ENCODE measurements at places on chromosomes 7 and 10. TPM values are rescaled to one million over a fixed set of nuclear protein-coding genes. Genes with fewer than 3 reads are reported as not detected.

FIGNL1 gene
- total RNA-seq = 5.5 TPM

LRRC61 gene
- total RNA-seq = 10.2 TPM

ZC3HAV1L gene
- 6.4 TPM for total RNA-seq

DMTF1 gene
- total RNA-seq = 82.8 TPM

NEUROD6 gene
- not detected for total RNA-seq

- DNase-seq = no peak
These were observed 70.1 kb downstream of the AUTS2 start for GRCh38 chr7:69668339-69668870.

DNA sequence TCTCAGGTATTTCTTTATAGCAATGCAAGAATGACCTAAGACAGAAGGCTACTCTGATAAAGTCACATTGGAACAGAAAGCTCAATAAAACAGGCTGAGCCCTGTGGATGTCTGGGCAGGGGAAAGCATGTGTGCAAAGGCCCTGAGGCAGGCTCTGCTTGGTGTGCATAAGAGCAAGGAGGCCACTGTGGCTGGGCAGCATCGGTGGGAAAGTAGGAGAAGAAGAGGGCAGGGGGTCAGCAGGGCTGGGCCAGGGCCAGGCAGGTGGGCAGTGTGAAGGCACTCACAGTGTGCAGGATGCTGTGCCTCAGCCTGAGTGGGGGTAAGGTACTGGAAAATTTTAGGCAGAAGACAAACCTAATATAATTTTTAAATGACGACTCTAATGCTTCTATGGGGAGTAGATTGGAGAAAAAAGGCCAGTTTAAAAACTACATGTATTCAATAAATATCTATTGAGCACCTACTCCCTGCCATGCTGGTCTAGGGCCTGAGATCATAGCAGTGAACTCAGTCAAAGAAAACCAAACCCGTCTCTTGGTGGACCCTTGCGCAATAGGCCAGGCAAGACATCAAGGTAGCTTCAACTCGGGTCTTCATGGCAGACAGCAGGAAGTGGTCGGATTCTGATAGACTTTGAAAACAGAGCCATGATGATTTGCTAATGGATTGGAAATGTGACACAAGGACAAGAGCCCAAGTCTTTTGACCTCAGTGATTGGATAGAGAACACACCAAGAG lies 572.3 kb downstream of the TCERG1L start:
- peak; percentile 36 for DNase-seq

DNA sequence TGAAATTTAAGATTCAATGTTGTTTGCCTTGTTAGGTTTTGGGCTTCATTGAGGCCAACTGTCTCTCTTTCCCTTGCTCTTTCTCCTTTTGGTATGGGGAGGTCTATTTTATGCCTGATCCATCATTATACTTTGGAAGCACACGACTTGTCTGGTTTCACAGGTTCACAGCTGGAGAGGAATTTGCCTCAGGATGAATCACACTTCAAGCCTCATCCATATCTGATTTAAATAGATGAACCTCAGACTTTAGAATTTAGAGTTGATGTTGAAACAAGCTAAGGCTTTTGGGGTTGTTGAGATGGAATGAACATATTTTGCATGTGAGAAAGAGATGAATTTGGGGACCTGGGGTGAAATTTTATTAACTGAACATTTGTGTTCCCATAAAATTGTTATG lies 150.5 kb upstream of the IGFBP3 start:
- DNase-seq = no peak

DNA sequence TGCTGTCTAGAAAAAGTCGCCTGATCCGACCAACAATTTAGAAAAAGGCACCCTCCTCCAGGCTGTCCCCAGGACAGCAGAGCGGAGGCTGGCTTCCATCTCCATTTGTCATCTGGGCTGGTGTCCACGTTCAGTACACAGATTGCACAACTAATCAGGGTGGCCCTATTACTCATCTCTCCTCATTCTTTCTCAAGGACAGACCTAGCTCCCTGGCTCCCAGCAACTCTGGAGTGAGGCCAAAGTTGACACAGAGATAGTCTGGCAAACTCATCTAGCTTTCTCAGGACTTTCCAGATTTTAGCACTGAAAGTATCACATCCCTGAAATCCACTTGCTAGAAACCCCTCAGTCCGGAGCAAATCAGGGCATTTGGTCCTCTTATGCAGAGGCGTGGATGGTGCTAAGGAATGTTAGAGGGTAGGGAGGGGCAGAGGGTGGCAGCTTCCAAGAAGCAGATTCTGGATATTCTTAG lies 75.1 kb downstream of the DNAH11 start:
- DNase-seq = no peak

DNA sequence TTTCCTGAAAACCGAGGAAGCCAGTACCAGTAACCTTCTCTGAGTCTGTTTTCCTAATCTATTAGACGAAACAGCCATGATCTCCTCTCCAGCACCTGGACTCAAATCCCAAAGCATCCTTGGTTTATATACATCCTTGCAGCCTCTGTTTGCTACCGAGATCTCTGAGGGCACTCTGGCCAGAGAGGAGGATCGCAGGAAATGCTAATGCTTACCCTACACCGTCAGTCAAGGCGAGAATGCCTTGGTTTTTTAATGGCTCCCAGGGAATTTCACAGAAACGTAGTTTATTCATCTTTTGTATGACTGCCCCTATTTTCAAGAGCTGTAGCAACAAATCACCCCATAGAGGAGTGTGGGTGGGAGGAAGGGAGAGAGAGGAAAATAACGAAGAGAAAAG lies 91.5 kb upstream of the CALN1 start:
- DNase-seq = no peak

DNA sequence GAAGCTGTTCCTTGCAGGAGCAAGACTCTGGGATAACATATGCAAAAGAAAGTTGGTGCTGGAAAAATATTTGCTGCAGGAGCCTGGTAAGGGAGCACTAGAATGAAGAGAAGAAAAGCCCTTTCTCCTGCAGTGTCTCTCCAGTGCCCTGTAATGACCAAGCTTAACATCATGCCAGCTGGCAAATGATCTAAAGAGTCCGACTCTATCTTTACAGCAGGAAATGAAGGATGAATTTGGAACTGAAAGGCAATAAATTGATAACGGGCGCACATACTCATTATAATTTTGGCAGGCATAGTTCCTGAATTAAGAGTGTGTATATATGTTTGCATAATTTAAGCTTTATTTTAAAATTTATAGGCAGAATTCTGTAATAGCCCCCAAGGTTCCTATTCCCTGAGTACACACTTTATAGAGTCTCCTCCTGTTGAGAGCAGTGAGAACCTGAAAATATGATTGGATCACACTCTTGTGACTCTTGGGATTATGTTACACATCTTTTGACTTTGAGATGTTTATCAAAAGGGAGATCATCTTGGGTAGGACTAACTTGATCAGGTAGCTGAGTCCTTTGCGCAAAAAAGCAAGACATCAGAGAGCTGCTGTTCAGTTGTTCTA lies 299.0 kb upstream of the MBL2 start:
- DNase-seq = no peak

DNA sequence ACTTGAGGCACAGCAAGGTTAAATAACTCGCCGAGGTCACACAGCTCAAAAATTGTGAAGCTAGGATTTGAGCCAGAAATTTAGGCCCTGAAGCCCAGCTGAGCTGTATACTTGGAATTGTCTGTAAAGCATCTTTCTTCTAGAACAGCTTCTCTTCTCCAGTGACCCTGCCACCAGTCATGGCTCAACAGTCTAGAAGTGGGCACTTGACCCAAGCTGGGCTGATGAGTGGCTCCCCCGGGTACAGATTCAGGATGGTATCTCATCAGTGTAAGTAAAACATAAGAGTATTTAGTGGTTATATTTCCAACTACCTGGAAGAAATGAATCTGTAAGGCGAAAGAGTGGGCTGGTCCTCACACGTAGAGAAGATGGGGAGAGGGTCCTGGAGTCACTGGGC lies 243.9 kb upstream of the GPR26 start:
- DNase-seq = no peak

DNA sequence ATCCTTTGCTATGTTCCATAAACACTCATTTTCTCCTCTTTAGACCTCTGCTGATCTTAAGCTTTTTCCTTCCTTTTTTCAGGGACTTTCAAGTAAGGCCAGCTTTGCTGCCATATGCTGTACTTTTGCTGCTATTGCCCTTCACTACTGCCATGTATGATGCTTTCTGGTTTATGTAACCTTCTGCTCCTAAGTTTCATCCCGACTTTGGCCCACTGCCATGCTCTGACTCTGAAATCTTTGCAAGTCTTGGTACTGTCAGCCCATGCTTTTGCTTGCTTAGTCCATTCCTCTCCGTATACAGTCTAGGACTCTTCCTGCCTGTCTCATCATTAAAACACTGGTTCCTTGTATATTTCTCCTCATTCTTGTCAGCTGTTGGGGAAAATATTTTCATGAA lies 152.4 kb downstream of the RNF133 start:
- DNase-seq = no peak

GRCh38 chr7:106100863-106101629 lies 11.1 kb downstream of the SYPL1 start:
- DNase-seq = no peak

GRCh38 chr7:33091641-33092191 lies 17.5 kb downstream of the RP9 start:
- no peak for DNase-seq

DNA sequence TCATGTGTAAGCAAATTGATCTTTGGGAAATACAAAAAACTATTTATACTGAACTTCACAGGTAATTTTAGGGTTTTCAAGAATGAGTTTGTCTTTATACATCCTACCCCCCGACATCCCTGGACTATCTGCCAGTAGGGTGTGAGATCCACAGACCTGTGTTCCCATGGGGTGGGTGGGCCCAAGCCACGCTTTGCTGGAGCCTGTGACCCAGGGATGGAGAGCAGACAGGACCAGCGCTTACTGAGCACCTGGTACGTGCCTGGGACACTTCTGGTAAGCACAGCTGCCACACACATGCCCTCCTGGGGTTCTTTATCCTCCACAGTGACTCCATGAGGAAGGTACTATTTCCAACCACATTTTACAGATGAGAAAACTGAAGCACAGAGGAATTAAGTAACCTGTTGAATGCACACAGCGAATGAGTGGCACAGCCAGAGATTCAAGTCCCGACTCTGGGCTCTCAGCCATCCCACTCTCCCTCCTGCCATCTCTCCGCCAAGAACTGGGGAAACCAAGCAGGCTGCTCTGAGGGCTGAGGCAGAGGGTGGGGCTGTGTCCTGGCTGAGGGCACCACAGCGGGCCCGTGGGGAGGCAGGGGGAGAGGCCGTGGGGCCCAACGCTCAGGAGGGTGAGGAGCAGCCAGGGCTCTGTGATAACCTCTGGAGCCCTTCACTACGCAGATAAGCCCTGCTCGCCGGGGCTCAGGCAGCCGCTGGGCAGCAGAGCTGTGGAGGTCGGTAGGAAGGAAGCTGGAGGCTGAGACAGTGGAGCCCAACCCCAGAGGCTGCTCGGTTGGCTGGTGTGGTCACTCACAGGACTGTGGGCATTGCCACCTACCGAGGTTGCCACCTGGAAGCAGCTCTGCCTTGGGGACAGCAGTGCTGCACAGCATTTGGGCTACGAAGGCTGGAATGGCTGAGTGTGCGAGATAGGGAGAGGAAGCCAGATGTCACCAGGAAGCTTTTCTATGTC lies 124.2 kb downstream of the ARHGAP22 start:
- DNase-seq = peak; percentile 60

GRCh38 chr7:11786186-11786585 lies 45.8 kb downstream of the THSD7A start:
- DNase-seq = no peak

GRCh38 chr7:114970308-114970707 lies 48.4 kb downstream of the MDFIC start:
- no peak for DNase-seq

GRCh38 chr10:4865945-4866661 lies 40.1 kb downstream of the AKR1E2 start:
- DNase-seq = no peak

DNA sequence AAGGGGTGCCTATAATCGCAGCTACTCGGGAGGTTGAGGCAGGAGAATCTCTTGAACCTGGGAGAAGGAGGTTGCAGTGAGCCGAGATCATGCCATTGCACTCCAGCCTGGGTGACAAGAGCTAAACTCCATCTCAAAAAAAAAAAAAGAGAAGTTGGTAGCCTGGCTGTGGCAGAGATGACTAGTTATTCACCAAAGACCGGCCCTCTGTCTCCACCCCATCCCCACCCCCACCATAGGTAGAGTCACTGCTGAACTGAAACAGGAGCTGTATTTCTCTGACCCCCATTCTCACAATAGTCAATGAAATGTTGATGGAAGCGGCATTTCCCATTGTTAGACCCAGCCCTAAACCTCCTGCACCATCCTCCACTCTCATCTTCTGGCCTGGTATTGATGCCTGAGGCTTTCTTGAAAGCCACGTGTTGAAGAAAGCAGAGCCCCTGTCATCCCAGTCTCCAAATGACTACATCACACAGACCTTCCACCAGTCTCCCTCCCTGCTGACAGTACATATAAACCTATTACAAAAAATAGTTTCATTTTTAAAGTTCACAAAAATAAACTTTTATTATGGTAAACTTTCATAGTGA lies 9.4 kb upstream of the PIK3CG start:
- no peak for DNase-seq

GRCh38 chr10:119350502-119351097 lies 143.2 kb downstream of the GRK5 start:
- DNase-seq = peak; percentile 36

DNA sequence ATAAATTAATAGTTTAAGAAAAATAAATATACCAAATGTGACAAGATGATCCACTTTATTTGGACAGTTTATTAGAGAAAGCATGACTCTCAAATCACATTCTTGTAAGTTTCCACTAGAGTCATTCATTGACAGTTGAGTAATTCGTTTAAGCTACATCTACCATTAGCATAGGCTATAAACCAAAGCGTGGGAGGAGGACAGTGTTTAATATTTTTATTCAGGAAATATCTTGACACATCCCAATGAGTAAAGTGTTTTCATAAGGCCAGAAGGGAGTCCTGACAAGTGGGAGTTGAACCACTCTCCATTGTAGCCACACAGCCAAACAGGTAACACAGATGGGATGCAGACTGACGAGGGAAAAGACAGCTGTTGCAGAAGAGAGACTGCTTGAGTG lies 386.5 kb upstream of the SEMA3D start:
- no peak for DNase-seq

DNA sequence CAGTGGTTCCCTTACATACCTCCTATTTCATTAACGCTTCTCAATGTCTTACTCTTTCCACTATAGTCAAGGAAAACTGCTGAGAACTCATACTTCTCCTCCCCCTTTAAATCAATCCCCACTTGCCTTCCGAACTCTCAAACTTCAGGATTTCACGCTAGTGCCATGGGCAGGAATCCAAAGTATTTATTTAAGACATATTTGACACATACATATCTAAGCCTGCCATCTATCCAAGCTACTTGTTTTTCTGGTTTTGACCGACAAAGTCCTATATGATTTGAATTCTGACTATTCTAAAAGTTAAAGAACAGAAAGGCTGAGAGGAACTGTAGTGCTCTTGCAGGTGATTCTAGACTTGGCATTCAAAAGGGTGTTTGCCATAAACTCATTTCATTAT lies 51.8 kb downstream of the CCDC6 start:
- DNase-seq = no peak

GRCh38 chr10:19730167-19730906 lies 85.9 kb upstream of the PLXDC2 start:
- no peak for DNase-seq

DNA sequence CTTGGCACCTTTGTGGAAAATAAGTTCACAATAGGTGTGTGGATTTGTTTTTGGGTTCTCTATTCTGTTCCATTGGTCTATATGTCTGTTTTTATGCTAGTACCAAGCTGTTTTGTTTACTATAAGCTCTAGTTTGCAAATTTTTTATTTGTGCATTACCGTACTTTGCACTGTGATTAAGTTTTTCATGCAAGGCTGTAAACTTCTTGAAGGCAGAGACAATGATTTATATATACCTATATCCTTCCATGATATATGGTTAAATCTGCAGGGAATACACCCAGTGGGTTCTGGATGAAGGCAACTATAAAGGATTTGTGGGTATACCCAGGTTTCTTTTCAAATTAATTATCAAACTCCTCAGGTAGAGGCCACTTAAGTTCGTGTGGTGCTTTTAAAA lies 91.8 kb upstream of the PDLIM1 start:
- DNase-seq = no peak

Measured in upper lobe of right lung (tissue), 1 donor.